ENCODE measurements at places on chromosomes 13 and 19.

GRCh38 chr19:49165865-49166301 is 8.3 kb downstream of the TRPM4 start:
- DNase-seq: no peak

DNA sequence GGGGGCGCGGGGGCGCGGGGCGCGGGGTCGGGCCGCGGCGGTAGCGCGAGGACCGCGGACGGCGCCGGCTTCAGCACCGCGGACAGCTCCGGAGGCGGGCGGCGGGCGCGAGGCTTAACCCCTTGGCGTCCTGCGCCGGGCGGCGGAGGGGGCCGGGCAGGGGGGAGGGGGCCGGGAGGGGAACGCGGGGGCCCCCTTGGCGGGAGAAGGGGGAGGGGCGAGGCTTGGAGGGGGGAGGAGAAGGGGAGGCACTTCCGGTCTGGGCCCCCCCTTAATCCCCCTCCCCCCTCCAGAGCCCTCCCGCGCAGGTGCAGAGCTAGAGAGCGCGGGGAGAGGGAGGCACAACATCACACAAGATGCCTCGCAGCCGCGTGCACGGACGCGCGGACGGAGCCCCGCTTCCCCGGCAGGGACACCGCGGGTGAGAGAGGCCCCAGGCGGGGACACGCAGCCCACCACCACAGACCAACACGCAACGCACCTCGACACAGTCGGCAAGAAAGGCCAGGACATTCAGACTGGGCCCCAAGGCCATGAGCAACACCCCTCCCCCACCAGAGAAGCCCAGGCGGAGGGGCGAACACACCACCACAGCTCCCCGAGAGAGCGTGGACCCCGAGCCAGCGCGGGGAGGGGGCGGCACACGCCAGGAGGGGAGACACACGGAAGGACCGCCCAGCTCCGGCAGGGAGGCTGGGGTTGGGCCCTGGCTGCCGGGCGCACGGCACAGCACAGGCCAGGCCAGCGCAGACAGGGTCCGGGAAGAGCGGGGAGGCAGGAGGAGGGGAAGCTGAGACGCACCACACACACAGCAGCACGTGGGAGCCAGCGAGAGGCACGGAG is 24.1 kb downstream of the SHANK1 start:
- peak; percentile 82 for DNase-seq

GRCh38 chr19:6272411-6272791 is 7.4 kb downstream of the MLLT1 start:
- DNase-seq: no peak

DNA sequence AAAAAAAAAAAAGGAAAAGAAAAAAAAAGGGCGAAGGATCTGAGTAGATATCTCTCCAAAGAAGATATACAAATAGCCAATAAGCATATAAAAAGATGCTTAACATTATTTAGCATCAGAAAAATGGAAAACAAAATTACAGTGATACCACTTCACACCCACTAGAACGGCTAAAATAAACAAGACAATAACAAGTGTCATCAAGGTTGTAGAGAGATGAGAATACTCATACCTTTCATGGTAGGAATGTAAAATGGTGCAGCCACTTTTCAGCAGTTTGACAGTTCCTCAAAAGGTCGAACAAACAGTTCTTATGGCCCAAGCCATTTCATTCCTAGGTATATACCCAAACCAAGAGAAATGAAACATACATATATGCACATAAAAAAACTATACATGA is 33.5 kb downstream of the FOXO1 start:
- DNase-seq: no peak

DNA sequence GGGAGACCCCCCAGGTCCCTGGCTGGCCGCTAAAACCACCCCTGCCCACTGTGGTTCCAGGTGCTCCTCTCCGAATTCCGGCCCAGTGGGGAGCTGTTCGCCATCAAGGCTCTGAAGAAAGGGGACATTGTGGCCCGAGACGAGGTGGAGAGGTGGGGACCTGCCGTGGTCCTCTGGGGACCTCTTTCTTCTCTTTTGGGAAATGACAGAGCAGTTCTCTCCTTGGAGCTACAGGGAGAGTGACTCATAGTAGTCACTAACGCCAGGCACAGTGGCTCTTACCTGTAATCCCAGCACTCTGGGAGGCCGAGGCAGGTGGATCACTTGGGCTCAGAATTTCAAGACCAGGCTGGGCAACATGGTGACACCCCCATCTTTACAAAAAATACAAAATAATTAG is 7.3 kb downstream of the PTGER1 start:
- DNase-seq: no peak

DNA sequence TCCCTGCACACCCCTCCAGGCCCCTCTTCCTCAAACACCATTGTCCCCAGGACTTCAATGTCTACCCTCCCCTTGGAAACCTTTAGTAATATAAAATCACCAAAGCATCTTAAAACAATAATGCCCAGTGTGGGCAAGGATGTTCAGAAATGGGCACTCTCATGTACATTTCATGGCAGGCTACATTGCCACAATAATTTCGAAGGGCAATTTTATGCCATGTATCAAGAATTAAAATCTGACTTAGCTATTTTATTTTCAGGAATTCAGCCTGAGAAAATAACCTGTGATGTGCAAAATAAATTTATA is 35.8 kb upstream of the IGSF23 start:
- no peak for DNase-seq

DNA sequence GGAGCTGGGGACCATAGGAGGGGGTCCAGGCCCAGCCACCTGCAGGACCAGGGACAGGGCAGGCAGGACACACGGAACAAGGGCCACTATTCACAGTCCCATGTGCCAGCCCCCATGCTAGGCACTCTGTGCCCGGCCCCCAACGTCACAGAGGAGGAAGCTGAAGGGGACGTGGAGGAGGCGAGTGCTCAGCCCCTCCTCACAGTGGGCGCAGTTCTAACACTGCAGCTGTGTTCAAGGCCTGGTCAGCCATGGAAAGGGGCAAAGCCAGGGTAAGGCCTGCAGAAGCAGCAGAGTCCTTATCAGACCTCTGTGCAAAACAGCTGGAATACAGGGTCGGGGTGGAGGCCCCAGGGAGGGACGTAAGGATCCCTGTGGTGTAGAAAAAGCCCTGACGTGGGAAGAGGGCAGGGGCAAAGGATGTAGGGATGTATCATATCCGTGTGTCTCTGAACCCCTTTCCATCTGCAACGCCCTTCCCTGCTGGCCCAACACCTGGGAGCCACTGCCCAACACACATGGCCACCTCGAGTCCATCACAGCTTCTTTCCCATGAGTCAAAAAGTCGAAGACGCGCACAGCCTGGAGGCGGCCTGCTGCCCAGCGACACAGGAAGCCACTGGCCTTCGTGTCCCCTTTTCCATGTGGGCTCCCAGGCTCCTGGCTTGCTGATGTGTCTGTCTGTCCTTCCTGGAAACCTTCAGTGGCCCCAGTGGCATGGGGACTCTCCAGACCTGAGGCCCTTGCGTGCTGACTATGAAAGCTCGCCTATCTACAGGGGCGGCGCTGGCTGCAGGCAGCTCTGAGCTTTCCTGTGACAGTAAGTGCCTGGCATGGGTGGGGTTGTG is 28.0 kb downstream of the SH3GL1 start:
- DNase-seq: peak; percentile 41

DNA sequence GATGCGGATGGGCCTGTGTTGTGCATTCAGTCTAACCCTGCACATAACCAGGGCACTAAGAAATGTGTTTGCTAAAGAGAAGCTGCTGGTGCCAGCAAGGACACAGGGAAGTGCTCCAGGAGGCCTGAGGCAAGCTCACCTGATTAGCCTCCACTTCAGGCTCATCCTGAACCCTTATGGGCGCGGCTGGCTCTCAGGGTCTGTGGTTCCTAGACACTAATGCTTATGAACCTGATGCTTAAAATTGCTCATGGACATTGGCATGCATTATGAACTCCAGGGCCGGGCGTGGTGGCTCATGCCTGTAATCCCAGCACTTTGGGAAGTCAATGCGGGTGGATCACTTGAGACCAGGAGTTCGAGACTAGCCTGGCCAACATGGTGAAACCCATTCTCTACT is 34.3 kb downstream of the SERP2 start:
- DNase-seq: no peak

DNA sequence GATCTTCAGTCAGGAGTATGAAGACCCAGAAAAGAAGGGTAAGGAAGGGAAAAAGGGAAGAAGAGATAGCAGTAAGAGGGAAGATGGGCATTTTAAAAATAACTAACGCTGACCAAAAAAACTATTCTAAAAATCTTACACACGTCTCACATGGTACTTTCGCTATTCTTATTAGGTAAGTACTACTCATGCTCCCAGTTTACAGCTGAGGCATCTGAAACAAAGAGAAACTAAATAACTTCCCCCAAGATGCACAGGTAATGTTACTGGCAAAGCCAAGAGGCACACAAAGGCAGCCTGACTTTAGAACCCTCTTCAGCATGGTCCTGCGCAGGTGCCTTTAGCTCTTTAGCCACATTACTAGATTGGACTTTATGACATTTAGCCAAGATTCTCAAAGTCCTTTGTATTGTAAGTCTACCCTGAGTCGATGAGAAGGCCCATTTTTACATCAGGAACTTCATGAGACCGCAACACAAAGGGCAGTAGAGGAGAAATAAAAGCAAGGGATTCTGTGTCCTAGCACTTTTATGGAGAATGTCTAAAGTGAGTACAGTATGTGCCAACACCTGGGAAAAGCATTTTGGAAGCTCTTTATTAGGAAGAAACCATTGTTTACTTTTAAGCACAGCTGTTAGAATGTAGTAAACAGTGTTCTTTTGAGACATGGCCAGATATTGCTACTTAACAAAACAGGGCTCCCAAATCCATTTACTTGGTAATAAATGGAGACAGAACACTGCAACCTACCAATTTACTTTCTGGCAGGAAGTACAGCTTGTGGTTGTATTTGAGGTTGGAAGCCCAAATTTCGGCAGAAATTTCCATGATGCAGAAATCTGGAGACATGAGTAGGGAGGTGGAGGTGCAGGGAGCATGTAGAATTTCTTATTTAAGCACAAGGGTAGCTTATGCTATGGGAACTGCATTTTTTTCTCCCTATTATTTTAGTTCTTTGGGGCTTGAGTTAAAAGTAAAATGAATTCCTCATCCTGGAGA is 250.7 kb downstream of the KCTD12 start:
- DNase-seq: no peak

GRCh38 chr19:1102407-1103131 is 1.2 kb upstream of the GPX4 start:
- DNase-seq: no peak

GRCh38 chr19:1259876-1260748 is 9.0 kb upstream of the CIRBP start:
- no peak for DNase-seq

DNA sequence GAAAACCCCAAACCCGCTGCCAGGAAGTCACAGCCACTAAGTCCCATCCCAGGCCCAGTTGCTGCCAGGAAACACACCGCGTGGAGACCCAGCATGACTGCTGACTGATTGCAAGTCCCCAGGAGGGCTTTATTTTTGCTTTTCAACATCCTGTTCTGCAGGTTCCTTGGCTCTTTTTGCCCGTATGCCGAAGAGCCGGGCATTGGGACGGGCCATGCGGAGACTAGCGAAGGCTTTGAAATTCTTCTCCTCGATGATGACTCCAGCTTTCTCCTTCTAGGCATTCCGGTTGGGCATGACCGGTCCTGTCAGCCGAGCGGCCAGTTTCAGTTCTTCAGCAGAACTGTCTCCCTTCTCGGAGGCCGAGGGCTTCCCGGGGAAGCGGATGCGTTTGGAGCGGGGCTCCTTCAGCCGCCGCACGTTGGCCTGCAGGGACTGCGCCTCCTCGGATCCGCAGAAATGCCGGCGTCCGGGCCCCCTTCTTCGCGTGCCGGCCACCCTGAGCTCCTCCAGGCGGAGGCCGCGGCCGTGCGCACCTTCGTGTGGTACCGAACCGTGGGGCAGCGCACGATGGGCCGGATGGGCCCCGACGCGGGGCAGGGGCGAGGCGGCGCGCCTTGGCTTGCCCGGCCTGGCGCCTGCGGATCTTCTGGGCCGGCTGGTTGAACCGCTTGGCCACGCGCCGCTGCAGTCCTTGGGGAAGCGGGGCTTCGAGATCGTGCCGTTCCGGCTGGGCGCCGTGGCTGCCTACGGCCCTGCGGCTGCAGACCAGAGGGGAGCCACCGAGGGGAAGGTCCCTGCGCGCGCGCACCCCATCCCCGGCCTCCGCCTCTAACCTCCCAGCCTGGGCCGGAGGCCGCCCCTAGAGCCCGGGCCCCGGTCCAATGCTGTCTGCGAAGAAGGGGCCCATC is 15.2 kb downstream of the ZSCAN5C start:
- peak; percentile 27 for DNase-seq

DNA sequence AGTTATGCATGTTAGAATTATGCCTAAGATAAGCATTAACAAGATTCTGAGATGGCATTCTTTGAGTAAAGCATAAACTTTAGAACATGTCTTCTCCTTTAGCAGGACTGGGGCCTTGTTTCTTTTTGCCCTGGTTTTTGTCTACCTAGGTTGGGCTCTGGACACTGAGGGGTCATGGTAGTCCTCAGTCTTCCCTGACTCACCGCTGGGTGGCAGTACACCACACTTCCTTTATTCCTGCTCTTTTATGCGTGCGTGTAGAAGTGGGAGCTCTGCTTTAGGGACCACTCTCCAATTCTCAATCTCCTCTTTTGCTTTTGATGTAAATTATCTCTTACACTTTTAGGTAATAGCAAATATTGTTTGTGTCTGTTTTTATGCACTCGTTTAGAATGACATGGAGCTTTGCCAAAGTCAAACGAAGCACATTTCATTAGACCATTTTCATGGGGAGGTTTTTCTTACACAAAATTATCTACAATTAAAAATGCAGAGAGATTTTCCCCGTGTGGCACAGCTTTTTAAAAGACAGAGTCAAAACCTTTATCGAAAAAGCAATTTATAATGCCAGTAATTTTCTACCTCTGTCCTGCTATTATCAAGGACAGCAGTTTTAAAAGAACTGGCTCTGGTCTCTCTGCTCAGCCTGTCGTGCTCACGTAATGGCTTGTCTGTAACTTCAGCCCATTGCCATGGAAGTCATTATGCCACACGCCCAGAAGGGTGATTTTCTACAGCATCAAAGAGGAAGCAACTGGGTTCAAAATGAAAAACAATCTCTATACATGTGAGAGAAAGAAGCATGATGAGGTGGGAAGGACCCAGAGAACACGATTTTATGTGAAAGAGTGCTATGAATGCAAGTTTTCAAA is 413.9 kb downstream of the COG6 start:
- DNase-seq: no peak

- DNase-seq: no peak
Measured at GRCh38 chr19:6773323-6773931, 919 bp downstream of the VAV1 start.

DNA sequence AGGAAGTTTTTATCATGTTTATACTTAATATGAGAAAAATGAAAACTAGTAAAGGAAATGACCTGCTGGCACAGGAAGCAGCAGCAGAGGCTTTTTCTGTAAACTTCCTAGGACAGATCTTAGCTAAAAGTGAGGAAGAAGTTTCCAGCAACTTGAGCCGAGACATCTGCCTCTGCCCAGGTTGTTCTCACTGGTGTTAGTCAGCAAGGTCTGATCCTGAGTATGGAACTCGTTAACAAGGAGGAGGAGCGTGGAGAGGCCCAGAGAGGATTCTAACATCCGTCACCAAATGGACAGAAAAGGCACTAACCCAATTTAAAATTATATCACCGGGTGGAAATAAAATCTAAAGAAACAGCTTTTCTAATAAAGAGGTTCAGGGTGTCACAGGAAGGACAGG is 43.6 kb downstream of the PHF11 start:
- no peak for DNase-seq

Measured in H1 (cell line).